ENCODE measurements at places on chromosomes 16 and 17.

DNA sequence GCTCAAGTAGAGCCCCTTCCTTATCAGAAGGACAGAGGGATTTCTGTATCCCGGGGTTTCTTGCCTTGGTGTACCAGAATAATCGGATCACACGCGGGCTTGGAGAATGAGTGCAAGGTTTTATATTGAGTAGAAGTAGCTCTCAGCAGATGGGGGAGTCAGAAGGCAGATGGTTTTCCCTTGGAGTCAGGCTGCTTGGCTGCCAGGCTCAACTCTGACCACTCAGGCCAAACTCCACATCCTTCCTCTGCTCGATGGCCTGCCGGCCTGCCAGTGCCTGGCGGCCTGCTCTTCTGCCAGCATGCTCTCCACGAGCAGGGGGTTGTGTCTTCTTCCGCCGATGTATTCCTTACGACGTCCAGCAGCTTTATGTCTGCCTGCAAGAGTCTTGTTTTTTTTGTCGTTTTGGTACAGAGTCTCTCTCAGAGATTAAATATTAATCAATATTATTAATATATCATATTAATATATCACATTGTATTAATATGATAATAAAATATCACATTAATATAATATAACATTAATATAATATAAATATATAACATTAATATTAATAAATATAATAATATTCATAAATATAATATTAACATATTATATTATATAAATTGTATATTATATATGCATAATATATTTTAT is 229.2 kb upstream of the WSCD1 start:
- DNase-seq, result no peak

DNA sequence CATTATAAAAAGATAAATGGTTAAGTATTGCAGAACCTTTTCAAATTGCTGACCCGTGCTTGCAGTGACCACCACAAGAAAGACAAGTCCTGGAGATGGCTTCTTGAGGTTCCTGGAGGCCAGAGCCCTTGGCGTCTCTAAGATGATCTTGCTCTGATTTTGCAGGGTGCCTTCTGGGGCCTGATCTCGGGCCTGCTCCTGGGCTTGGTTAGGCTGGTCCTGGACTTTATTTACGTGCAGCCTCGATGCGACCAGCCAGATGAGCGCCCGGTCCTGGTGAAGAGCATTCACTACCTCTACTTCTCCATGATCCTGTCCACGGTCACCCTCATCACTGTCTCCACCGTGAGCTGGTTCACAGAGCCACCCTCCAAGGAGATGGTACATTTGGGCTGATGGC is 63.0 kb downstream of the SLC5A11 start:
- no peak for DNase-seq

DNA sequence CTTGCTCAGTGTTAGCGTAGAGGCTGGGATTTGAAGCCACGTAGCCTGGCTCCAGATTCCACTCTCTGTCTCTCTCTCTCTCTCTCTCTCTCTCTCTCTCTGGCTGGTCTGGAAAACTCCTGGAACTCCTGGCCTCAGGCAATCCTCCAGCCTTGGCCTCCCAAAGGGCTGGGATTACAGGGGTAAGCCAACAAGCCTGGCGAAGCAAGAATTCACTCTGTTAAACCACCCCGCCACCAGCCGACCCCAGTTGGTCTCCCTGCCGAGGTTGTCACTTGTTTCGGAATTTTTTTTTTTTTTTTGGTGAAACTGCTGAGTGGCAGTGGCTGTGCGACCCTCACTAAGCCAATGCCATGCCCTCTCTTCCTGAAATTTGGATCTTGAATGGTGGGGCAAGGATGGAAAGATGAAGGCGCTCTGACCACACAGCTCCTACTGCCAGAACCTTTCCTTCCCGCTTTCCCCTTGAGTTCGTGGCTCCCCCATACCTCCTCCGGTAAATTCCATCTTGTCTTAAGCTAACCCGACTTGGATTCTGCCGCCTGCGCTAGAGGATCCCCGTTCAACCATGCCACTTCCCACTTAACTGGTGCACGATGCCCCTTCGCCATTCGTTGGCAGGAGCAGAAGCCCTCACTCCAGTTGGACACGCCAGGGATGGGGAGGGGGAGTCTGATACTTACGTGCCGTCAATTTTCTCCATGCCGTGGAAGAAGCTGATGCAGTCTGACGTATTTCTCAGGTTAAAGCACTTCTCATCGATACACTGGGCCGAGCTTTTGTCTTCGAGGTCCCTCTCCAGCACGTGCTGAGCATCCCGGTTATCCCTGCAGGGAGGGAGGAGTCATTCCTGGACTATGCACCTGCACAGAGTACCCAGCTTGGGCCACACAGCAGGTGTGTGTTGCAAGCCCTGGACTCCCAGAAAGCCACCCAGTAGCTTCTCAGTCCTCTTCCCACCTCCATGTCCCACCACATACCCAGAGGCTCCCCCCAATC is 13.1 kb downstream of the TEKT5 start:
- DNase-seq, result no peak

DNA sequence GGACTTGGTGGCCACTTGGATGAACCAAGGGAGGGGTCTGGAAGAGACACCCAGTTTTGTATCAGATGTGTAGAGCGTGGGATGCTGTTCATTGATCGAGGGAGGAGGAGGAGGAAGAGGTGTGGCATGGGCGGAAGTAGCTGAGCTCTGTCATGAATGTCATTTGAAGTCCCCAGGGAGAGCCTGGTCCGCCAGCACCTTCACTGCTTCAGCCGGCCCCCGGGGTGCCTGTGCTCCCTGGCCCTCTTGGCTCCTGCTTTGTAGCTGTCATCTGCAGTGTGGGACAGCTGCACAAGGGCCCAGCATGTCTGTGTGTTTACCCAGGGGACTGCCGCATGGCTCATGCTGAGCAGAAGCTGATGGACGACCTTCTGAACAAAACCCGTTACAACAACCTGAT is 75.4 kb upstream of the RBL2 start:
- DNase-seq, result no peak

GRCh38 chr16:3099732-3100499 is 822 bp upstream of the ZSCAN10 start:
- DNase-seq, result peak; percentile 90

GRCh38 chr16:4675864-4676786 is 17.2 kb upstream of the NUDT16L1 start:
- no peak for DNase-seq

GRCh38 chr17:58985367-58985766 is 121.3 kb downstream of the TRIM37 start:
- DNase-seq, result no peak

DNA sequence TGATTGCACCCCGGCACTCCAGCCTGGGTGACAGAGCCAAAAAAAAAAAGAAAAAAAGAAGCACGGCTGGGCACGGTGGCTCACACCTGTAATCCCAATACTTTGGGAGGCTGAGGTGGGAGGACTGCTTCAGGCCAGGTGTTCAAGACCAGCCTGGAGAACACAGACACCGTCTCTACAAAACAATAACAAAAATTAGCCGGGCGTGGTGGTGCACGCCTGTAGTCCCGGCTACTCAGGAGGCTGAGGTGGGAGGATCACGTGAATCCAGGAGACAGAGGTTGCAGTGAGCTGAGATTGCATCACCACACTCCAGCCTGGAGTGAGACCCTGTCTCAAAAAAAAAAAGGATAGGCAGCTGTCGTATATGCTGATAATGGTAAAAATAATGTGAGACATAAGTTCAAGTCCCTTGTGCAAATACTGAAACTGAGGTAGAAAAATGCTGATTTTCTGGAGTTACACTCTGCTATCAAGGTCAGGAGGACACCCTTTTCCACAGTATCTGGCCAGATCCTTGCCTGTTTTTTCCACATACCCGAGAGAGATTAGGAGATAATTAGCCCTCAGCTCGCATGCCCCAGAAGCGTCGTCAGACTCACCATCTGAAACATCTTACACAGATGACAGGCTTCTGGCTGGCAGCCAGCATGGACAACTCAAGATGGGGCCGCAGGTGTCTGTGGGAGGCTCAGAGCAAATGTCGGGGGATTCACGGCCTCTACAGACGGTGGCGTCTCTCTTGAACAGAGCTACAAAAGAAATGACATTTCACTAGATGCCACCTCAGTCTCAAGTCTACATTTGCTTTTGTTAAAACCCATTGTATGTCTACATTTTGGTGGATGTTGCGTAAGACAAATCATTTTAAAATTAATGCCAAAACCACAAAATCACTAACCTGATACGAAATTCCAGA is 36.8 kb downstream of the WDR45B start:
- peak; percentile 71 for DNase-seq

- DNase-seq, result no peak
Observed at GRCh38 chr17:76914937-76915336, 46.7 kb downstream of the MGAT5B start.

DNA sequence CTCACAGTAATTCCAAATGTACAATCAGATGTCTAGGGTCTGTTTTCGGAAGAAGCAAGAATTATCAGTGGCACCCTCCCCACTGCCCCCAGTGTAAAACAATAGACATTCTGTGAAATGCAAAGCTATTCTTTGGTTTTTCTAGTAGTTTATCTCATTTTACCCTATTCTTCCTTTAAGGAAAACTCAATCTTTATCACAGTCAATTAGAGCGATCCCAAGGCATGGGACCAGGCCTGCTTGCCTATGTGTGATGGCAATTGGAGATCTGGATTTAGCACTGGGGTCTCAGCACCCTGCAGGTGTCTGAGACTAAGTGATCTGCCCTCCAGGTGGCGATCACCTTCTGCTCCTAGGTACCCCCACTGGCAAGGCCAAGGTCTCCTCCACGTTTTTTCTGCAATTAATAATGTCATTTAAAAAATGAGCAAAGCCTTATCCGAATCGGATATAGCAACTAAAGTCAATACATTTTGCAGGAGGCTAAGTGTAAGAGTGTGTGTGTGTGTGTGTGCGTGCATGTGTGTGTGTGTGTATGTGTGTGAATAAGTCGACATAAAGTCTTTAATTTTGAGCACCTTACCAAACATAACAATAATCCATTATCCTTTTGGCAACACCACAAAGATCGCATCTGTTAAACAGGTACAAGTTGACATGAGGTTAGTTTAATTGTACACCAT is 59.7 kb downstream of the HLF start:
- DNase-seq, result no peak

DNA sequence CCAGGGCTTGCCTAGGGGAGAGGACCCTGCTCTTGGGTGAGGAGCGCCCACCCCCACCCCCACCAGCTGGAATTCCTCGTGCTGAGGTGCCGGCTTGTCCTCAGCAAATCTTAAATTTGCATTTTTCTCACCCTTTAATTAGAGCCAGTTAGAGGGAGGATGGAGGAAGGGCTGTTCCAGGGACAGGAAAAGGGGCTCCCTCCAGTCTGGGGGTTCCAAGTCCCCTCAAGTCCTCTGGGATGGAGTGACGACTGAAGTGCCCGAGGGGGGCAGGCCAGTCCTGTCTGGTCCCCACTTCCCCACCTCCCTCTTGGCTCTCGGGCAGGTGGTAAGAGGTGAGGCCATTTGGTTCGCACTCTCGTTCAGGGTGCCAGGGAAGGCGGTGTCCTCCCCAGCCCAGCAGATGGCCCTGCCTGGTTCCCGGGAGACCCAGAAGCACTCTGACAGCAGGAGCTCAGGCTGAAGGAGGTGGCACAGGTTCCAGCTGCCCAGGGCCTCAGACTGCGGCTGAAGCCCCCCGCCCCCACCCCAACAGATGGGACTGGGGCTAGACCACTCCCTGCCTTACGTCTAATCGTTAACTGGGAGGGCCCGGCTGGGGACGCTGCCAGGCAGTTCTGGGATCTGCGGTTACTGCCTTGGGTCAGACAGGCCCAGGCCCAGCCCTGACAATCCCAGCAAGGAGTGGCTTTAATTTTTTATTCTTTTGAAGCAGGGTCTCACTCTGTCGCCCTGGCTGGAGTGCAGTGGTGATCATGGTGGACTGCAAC is 2.2 kb downstream of the RAB26 start:
- DNase-seq, result no peak

GRCh38 chr17:48003417-48004151 is 32.7 kb downstream of the CDK5RAP3 start:
- peak; percentile 73 for DNase-seq

DNA sequence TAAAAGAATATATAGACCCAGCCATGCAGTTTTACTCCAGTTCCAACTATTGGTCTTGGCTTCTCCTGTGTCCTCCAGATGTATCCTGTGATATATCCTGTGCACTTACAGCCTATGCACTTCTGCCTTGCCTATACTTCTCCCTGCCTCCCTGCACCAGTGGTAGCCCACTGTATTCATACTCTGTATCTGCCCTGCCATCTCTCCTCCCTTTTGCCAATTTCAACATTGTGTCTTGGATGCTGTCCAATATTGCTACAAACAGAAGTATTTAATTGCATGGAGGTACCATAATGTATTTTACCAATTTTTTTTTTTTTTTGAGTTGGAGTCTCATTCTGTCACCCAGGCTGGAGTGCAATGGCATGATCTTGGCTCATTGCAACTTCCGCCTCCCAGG is 242.7 kb downstream of the HAPSTR1 start:
- DNase-seq, result no peak

GRCh38 chr16:10865991-10866966 is 10.7 kb upstream of the CIITA start:
- DNase-seq, result no peak

GRCh38 chr17:82874011-82874835 is 34.4 kb upstream of the ZNF750 start:
- DNase-seq, result no peak

GRCh38 chr17:32584792-32585191 is 98.0 kb downstream of the CDK5R1 start:
- DNase-seq, result peak; percentile 76

- no peak for DNase-seq
Observed at GRCh38 chr17:2138318-2138717, 83.4 kb downstream of the HIC1 start.

- no peak for DNase-seq
Observed at GRCh38 chr16:30490210-30490609, 17.7 kb downstream of the ITGAL start.

DNA sequence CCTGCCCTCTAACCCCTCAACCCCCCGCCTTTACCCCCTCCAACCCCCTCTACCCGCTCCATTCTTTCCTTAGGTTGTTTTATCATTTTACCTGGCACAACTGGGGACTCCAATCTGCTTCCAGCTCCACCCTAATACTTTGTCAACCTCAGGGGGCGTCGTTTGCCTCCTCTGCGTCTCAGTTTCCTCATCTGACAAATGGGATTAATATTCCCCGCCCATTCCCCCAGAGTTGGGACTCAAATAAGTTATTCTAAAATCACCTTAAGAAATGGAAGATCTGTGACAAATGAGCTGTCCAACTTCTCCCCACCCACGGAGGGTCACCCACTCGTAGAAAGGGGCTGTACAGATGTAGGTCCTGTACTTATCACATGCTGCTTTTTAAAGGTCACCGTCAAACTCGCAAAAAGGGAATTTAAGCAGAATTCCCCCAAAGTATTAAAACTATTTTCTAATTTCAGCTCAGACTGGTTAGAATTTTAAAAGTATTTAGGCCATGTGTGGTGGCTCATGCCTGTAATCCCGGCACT is 40.6 kb upstream of the CPNE2 start:
- DNase-seq, result no peak
